GM12878 (cell line): ENCODE measurements at places on chromosomes 12 and 14. TPM values are rescaled to one million over a fixed set of nuclear protein-coding genes. Genes with fewer than 3 reads are reported as not detected.

DNA sequence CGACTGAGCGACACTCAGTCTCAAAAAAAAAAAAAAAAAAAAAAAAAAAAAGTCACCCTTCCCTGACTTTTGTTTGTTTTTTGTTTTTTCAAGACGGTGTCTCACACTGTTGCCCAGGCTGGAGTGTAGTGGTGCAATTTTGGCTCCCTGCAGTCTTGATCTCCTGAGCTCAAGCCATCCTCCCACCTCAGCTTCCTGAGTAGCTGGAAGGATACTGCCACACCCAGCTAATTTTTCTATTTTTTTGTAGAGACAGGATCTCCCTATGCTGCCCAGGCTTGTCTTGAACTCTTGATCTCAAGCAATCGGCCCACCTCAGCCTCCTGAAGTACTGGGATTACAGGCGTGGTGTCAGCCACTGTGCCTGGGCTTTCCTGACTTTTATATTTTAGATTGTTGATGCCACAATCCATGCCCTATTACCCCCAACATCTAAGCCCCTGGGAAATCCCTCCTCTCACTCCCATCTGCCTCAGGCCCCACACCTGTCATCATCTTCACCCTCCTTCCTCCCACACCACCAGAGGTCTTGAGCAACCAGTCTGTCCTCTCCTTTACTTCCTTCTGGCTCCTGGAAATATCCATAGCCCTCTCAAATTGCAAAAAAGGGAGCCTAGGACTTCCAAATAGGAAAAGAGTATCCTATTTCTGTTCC is 7.8 kb downstream of the IKZF4 start:
- no peak for DNase-seq

- DNase-seq, result no peak
These were observed 72.3 kb downstream of the LRIG3 start for GRCh38 chr12:58847901-58848600.

DNA sequence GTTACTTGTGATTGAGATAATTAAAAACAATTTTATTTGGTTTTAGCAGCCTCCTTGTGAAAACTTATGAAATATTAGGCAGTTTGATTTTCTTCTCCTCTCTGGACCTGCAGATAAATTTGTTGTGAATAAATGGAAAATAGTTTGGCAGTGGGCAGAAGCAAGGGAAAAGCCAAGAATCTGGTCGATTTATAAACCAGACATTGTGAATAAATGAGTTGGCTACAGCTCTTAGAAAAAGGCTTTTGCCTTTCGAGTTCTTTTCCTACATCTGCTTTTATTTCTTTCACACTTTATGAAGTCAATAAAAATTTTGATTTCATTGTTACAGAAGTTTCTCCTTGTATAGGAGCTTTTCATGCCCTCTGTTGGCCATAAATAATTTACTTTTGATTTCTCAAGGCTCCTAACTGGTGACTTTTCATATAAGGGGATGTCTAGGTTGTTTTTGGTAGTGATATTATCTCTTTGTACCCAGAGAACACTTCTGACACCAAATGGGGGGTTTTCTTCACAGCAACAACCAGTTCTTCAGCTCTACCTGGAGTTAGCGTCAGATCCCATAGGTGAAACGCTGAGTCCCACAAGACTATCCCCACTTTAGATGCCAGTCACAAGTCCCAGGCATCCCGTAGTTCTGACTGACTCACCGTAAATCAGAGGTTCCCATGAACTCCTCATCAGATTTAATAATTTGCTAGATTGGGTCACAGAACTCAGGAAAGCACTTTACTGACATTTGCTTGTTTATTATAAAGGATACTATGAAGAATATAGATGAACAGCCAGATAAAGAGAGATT is 136.5 kb upstream of the DNM1L start:
- no peak for DNase-seq

DNA sequence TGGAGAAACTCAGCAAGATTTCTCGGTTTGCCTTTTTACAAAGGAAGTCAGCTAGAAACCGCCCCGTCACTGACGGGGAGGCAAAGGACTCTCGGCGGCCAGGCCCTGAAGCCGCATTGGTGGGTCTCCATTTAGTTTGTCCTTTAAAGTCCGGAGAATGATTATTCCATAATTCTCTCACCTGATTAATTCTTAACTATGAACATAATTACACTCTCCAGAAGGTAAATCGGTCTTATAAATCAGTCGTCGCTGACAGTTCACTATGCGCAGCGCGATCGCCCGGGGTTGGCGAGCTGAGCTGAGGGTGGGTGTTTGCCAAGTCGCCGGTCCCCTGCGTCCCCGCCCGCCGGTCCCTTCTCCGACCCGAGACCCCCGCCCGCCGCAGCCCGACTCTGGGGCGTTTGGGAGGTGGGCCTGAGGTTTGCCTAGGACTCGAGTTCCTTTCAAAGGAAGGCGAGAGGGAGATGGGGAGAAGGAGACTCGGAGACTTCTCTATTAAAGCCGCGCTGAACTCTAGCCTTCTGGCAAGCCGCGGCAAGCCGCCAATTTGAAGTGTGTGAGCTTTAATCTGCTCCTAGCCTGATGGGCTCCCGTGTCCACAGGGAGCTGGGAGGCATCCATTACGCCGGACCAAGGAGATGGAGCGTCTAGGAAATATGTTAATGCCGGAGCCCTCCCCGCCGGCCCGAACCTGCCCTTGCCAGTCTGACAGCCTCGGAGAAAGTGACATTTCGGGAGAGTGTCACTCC is 392.9 kb downstream of the NOVA1 start:
- no peak for DNase-seq

GRCh38 chr12:93902736-93903562 is 225.8 kb downstream of the CRADD start:
- no peak for DNase-seq

GRCh38 chr12:60112063-60112462 is 516.2 kb downstream of the SLC16A7 start:
- no peak for DNase-seq

DNA sequence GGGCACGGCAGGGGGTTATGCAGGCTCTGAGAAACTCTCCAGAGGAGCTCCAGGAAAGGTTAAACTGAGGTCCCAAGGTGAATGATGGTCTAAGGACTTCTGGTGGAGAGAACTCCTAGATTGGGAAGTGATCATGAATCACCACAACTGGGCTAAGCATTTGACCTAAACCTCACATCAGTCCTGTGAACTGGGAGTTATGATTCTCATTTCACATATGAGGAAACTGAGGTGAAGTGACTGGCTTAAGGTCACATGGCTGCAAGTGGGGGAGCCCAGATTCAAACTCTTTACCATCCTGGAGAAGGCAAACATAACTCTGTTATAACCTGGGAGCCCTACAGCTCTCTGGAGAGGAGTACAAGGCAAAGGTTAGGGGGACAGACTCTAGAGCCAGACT is 4.2 kb downstream of the RARG start:
- no peak for DNase-seq

- DNase-seq, result no peak
These were observed 54.5 kb upstream of the TMEM260 start for GRCh38 chr14:56524971-56525677.

DNA sequence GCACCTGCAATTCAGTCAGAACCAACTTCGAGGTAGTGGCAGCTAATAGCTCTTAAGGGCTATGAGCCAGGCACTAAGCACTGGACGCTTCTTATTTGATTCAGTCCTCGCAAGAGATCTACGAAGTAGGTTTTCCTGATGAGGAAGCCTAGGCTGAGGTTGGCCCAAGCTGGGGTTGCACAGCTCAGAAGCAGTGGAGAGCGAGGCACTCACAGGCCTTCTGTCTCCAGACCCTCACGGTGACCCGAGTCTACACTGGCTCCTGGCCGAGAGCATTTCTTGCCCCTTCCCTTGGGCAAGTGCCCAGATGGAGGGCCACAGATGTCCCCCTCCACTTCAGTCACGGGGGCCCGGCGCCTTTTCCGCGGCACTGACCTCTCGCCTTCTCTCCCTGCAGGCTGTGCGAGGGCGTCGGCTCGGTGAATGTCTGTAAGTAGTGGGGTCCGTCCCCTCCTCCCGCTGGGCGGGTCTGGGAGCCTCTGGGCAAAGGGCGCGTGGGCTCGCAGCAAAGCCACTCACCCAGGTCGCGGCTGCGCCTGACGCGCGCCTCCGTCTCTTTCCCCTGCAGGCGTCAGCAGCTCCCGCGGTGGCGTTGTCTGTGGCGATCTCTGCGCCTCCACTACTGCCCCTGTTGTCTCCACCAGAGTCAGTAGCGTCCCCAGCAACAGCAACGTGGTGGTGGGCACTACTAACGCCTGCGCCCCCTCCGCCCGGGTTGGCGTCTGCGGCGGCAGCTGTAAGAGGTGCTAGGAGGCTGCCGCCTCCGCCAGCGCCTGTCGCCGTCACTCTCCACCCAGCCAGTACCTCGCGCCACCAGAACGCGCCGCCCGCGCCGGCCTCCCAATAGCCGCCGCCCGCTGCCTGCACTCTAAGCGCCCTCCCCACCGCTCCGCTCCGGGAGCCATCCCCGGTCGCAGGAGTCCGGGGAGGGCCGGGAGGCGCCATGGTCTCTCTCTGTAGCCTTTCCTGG is 13.1 kb downstream of the KRT83 start:
- no peak for DNase-seq

GRCh38 chr12:18752280-18752920 is 14.5 kb downstream of the CAPZA3 start:
- no peak for DNase-seq

DNA sequence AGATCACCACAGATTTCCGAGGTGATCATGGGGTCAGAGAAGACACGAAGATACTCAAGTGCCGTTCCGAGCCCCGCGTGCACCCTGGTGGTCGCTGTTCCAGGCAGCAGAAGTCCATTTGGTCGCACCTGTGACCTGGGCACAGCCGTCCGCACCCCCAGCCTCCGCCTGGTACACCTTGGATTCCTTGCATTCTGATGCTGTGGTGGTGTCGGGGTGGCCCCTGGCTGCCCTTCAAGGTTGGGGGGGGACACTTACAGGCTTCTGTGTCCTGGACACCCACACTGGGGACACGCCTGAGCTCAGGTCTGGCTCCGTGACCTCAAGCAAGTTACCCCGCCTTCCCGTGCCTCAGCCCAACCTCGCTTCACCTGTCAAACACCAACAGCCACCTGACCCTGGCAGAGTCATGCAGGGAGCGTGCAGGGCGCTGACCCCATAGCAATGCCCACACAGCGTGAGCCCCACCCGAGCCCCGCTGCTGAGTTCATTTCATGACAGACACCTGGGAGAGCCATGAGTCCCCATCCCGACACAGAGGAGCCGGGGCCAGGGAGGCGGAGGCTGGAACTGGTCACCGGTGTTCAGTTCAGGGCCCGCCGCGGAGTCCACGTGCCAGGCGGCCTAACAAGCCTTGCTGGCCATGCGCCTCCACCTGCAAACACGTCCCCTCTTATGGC is 17.9 kb upstream of the GALNT9 start:
- no peak for DNase-seq

GRCh38 chr12:29148911-29149690 is at the start of gene FAR2:
Gene FAR2 (plus strand): TSS chr12:29149278. CDS start chr12:29270450, 121,172 bp downstream.
- no peak for DNase-seq

- no peak for DNase-seq
These were observed 41.8 kb downstream of the AKAP3 start for GRCh38 chr12:4607056-4607455.

- no peak for DNase-seq
These were observed 43.0 kb downstream of the SMOC1 start for GRCh38 chr14:69922198-69922597.

DNA sequence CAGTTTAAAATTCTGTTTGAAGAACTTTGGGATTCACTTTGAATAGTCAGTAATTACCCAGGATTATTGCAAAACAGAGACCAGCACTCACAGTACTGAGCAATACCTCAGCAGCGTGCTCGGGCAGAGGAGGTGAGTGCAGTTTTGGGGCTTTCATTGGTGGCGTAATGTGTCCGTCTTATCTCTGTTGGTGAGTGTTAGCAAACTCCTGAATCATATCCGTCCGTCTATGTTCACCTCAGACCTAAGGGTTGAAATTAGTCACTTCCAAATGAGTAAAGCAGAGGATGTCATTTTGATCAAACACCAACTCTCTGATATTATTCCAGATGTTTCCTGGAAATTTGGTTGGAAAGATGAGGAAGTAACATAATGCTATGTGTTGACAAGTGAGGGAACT is 82.8 kb downstream of the BORCS5 start:
- no peak for DNase-seq

GRCh38 chr14:24576771-24577170 is 721 bp upstream of the CTSG start:
- DNase-seq, result no peak

The OR4E2 gene
- total RNA-seq, result not detected in 2 replicates

The CCDC196 gene
- total RNA-seq, result not detected in 2 replicates

The ATP23 gene
- total RNA-seq, result 8.7 and 9.6 TPM in 2 replicates

The OTOGL gene
- total RNA-seq, result 0.31 and 0.56 TPM in 2 replicates

The TMEM119 gene
- total RNA-seq, result 0.44 TPM in 1 of 2 replicates, not detected in the other

The NTS gene
- not detected in 2 replicates for total RNA-seq
